Stimulated activated CD4-positive, alpha-beta T cell treated with anti-CD3 and anti-CD28 coated beads, Interleukin-1b, Interleukin-23, amount 100 ng/mL, for 24 hours (primary cell): ENCODE measurements at places on chromosomes 3 and 15.

DNA sequence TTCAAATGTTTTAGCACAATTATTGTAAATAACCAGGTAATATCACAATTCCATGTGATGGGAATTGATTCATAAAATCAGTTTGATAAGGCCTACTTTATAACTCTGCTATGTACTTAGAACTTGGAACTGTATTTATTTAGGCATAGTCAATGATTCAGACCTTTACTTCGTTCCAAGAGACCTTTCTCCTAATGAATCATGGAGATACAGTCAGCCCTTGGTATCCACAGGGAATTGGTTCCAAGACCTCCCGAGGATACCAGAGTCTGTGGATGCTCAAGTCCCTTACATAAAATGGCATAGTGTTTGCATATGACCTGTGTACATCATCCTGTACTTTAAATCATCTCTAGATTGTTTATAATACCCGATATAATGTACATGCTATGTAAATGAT, 60.8 kb upstream of the UMPS start:
- DNase-seq = no peak

- no peak for DNase-seq
These were observed 507 bp upstream of the VHL start for GRCh38 chr3:10140996-10141546.

DNA sequence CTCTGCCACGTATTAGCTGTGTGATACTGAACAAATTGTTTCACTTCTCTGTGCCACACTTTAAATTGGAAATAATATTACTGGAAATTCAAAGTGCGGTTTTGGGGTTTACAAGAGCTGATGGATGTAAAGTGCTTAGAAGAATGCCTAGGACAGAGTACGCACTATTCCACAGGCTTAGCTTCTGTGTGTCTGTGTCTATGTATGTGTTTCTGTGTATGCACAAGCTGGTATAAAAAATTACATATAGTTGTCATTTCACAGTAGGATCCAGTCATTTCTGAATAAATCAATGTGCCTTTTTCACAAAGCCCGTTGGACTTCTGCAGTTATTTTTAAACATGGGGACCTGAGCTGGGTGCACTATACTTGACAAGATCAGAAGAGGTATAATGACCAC, 370.4 kb downstream of the TUSC7 start:
- no peak for DNase-seq

- DNase-seq = no peak
These were observed 74.2 kb downstream of the RFTN1 start for GRCh38 chr3:16439163-16439847.

DNA sequence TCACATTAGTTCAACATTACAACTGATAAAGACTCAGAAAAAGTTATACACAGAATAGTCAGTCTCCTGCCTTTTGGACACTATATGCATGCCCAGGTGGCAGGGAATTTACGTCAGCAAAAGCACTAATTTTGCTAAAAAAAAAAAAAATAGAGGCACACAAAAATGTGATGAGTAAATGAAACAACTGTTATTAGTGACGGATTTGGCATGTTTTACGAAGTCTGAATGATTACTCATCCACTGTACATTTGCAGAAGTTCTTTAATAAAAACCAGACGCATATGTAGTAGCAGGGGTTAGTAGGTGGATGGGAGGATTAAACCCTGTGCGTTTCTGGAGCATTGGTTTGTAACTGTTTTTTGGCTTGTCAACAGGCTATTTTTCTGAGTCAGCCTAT, 99.0 kb downstream of the MITF start:
- DNase-seq = no peak

DNA sequence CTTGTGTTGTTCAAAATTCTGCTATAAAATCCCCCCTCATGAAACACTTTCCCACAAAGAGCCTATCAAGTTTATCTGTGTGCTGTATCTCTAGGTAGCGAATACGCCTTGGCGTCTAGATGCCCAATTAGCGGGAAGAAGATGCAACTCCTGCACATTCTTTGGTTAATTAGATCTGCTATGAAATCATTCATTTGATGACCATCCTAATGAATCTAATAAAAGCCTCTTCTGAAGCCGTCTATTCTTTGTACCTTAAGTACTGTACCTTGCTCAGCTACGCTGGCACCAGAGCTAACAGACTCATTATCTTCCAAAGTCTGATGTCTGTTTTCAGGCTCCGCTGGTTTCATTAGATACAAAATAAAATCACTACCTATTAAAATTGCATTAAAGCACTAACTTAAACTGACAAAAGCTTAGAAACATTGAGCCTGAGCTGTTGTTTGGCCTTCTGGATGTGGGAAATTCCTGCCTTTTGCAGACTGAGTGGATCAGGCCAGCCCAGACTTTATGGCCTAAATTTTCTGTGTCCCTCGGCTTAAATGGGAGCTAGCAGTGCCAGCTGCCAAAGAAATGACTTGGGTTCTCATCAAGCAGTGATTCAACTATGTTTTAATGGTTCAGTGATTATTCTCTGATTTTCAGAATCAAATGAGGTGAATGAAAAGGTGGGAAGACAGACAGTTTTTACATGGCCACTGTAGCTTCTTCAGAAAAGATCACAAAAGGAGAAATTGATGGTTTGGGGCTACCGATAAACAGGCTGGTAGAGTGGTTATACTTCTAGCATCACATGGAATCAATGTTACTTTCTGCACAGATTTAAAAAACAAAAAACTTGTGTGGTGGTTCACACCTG, 28.4 kb upstream of the CHST2 start:
- DNase-seq = no peak
